ENCODE measurements at places on chromosomes 3 and 15. TPM values are rescaled to one million over a fixed set of nuclear protein-coding genes. Genes with fewer than 3 reads are reported as not detected.

Gene CTXND1
- total RNA-seq = not detected

Gene NR1I2
- 0.04 TPM for total RNA-seq

Gene TAGLN3
- total RNA-seq = 2.6 TPM

Gene ATP8B4
- total RNA-seq = not detected

Gene IQCF5
- not detected for total RNA-seq

Gene SHC4
- total RNA-seq = 4.3 TPM

Gene PRRT3
- total RNA-seq = 4.4 TPM

Gene TM4SF4
- 0.23 TPM for total RNA-seq

Measured in PC-3 (cell line).